Activated CD8-positive, alpha-beta memory T cell treated with anti-CD3 and anti-CD28 coated beads, Interleukin-2, amount 10 ng/mL, durations not matched to agents 7 days and 5 days (primary cell): ENCODE measurements at places on chromosomes 7 and 10. TPM values are rescaled to one million over a fixed set of nuclear protein-coding genes. Genes with fewer than 3 reads are reported as not detected.
A peak's percentile ranks its signal among the peaks of the same experiment; 100 is the strongest.

Gene KCND2
- total RNA-seq, result not detected

Gene SYCE1
- total RNA-seq, result 2.1 TPM

DNA sequence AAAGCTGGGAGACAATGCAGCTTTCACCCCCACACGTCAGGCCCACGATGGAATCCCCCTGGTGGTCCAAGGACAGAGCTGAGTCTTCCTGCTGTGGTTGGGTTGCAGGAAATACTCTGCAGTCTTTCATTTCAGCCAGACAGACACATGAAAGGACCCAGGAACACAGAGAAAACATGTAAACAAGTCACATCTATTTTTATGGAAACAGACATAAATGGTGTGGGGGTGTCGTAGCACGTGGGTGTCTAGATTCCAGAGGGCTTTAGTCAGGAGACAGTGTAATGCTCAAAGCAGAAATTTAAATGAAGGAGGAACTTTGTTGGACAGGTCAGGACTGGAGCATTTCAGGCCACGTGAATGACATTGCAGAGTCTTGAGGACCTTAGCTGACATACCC is 444.6 kb downstream of the SUGCT start:
- DNase-seq, result no peak
- no peak overlapping the region for H3K27ac ChIP-seq
- no peaks in the 10 kb centered on the region for H3K36me3 ChIP-seq
- H3K4me3 ChIP-seq, result no peak overlapping the region
- H3K27me3 ChIP-seq, result no peaks in the 10 kb centered on the region

- H3K4me3 ChIP-seq, result no peak overlapping the region
- no peaks in the 10 kb centered on the region for H3K36me3 ChIP-seq
- no peak for DNase-seq
- H3K27me3 ChIP-seq, result peaks cover 46% of the 10 kb centered on the region
- H3K27ac ChIP-seq, result no peak overlapping the region
These were observed 17.7 kb upstream of the OPALIN start for GRCh38 chr10:96376483-96376882.

- H3K27me3 ChIP-seq, result peaks cover 2% of the 10 kb centered on the region
- DNase-seq, result no peak
- peaks cover 25% of the 10 kb centered on the region for H3K4me1 ChIP-seq
- H3K36me3 ChIP-seq, result no peaks in the 10 kb centered on the region
These were observed 20.0 kb downstream of the GNA12 start for GRCh38 chr7:2824026-2824677.

DNA sequence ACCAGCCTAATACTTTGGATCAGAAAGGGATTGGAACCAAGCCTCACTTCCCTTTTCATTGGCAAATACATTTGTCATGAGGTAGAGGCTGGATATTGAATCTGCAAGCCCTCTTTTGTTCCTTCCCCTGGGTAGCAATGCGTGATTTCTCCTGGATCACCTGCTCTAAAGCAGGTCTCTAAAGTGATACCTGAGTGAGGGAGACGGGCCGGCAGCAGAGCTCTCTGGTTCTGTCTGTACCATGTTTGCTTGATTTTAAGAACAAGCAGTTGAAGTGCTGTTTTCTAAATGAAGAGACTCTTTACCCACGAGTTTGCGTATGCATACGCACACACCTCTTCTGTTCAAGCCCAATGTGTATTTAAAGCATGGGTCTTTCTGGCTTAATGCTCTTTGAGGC is 41.1 kb downstream of the GARS1 start:
- no peaks in the 10 kb centered on the region for H3K4me1 ChIP-seq
- peaks cover 54% of the 10 kb centered on the region for H3K36me3 ChIP-seq
- no peaks in the 10 kb centered on the region for H3K27me3 ChIP-seq

Gene LRIT1
- not detected for total RNA-seq

GRCh38 chr10:120970595-120971529 is 119.7 kb downstream of the WDR11 start:
- peaks cover 2% of the 10 kb centered on the region for H3K4me1 ChIP-seq
- H3K27ac ChIP-seq, result no peak overlapping the region
- DNase-seq, result no peak
- H3K4me3 ChIP-seq, result no peak overlapping the region
- peaks cover 14% of the 10 kb centered on the region for H3K27me3 ChIP-seq

GRCh38 chr10:106957823-106958588 is 206.5 kb downstream of the SORCS1 start:
- no peak for DNase-seq
- no peaks in the 10 kb centered on the region for H3K36me3 ChIP-seq
- H3K27ac ChIP-seq, result no peak overlapping the region
- H3K4me3 ChIP-seq, result no peak overlapping the region

GRCh38 chr7:5283421-5284303 is 919 bp downstream of the SLC29A4 start:
- H3K27me3 ChIP-seq, result peaks cover 15% of the 10 kb centered on the region
- no peak overlapping the region for H3K4me3 ChIP-seq
- H3K27ac ChIP-seq, result no peak overlapping the region
- H3K36me3 ChIP-seq, result no peaks in the 10 kb centered on the region

- peaks cover 31% of the 10 kb centered on the region for H3K27me3 ChIP-seq
- DNase-seq, result no peak
- no peak overlapping the region for H3K27ac ChIP-seq
- no peaks in the 10 kb centered on the region for H3K36me3 ChIP-seq
These were observed 125.2 kb downstream of the DOCK4 start for GRCh38 chr7:112080978-112081377.

DNA sequence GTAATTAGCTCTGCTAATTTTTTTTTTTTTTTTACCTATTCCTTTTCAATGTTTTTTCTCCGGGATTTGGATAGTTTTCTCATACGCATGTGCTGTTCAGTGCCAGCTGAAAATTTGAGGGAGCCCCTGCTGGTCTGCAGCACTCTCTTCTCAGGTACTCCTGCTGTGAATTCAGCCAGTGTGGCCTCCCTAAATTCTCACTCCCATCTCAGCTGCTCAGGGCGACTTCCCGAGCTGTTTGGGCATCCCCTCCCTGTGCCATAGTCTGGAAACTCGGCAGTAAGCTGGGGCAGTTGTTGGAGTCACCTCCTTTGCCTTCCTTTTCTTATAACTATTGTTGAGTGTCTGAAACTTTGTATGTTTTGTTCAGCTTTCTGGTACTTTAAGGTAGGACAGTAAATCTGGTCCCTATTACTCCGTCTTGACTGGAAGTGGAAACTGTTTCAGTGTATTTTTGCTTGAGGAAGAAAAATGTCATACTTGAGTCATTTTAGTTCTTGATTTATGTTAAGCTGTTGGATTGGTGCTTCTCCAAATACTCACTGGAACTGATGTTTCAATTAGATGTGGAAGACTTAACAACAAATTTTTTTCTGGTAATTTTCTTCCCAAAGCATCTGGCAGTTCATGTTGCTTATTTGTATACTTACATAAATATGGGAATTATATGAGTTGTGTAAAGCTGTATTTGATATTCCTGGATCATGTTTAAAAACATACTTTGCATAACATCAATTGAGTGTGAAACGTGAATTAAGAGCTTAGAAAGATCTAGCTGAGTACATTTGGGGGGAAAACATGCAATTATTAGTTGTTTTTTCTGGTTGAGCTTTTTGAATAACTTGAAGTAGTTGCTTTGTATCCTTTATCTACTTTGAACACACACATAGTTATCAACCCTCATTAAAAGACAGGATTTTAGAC is 33.7 kb downstream of the MINPP1 start:
- peaks cover 14% of the 10 kb centered on the region for H3K4me1 ChIP-seq
- no peak for DNase-seq
- no peak overlapping the region for H3K27ac ChIP-seq

DNA sequence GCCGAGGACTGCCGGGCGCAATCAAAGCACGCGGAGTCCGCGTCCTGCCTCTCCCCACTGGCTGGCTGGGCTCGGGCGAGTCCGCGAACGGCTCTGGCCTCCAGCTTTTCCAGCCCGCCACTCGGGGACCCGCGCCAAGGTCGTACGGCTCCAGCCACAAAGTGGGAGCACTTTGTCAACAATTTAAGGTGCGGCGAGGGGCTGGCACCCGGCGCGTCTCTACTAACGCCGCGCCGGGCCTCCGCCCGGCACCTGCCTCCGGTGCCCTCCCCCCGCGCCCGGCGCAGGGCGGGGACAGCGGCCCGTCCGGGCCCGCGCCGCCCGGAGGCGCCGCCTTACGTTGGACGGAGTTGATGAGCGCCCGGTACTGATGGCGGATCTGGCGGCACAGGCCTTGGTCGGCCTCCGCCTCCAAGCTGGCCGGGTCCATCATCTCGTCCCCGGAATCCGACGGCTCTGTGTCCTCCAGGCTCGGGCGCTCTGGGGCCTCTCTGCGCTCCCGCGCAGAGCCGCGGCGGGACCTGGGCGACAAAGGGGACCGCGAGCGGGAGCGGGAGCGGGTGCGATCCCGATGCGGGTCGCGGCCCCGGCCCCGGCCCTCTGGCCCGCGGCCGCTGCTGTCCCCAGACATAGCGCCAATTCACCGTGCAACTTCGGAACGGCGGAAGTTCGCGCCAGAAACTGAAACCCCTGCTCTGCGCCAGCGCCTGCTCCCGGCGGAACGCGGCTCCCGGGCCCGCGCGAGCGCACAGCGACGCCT is at the start of gene NSMCE4A:
Gene NSMCE4A, minus strand, starts transcription at position 683 of the 760 bp plus-strand sequence. Its CDS starts 52 bp downstream, at position 631.
- H3K36me3 ChIP-seq, result peaks cover 24% of the 10 kb centered on the region
- H3K27ac ChIP-seq, result peak within 1 kb of the TSS; percentile 64
- peak; percentile 80 for DNase-seq
- no peaks in the 10 kb centered on the region for H3K27me3 ChIP-seq

DNA sequence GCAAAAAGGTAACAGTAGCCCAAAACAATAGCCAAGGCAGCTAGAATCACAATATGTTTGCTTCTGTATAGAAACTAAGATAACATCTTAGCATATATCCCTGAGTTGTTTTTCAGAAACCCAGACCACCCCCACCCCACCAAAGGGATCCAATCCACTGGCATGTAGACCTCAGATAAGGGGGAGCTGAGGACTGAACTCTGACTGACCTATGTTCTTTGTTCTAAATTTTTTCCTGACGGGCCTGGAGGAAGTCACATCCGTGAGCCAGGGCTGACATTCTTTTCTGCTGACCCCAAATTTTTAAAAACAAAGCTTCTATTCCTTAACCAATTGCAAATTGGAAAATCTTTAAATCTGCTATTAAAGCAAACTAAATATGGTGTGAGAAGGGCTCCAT is 493.9 kb upstream of the IGFBP3 start:
- H3K27ac ChIP-seq, result no peak overlapping the region
- H3K27me3 ChIP-seq, result no peaks in the 10 kb centered on the region

- no peak overlapping the region for H3K4me3 ChIP-seq
- H3K4me1 ChIP-seq, result no peaks in the 10 kb centered on the region
- H3K36me3 ChIP-seq, result no peaks in the 10 kb centered on the region
- H3K27ac ChIP-seq, result no peak overlapping the region
These were observed 466.5 kb downstream of the PLXNA4 start for GRCh38 chr7:132109769-132110168.

Gene CDC14C
- total RNA-seq, result not detected

Gene DENND2A
- total RNA-seq, result 0.32 TPM

DNA sequence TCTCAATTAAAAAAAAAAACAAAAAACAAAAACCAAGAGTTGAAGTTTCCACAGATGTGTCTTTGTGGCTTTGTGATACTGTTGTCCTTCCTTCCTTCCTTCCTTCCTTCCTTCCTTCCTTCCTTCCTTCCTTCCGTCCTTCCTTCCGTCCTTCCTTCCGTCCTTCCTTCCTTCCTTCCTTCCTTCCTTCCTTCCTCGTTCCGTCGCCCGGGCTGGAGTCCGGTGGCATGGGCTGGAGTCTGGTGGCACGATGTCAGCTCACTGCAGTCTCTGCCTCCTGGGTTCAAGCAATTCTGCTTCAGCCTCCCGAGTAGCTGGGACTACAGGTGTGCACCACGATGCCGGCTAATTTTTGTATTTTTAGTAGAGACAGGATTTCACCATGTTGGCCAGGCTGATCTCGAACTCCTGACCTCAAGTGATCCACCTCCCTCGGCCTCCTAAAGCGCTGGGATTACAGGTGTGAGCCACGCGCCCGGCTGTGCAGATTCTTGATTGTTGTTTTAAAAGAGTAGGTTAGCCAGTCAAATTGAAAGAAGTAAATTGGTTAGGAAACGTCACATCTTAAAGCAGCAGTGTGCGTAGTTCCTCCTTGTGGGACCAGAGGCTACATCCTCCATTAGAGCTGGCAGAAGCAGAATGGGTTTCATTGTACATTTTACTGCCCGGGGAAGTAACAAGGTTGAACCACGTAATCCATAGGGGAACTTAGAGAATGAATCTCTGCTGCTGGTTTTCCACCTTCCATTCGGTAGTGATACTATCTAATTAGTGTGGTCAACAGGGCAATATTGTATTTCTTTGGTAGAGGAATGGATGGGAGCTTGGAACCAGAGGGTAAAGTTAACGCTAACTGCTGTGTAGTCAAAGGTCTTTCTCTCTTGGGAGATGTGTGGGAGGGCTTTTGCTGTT is 20.6 kb downstream of the DNAJB6 start:
- peak overlapping the region; percentile 83 for H3K27ac ChIP-seq
- H3K4me3 ChIP-seq, result peak overlapping the region; percentile 53
- DNase-seq, result peak; percentile 51

- no peak for DNase-seq
- H3K36me3 ChIP-seq, result no peaks in the 10 kb centered on the region
- no peaks in the 10 kb centered on the region for H3K27me3 ChIP-seq
- no peak overlapping the region for H3K27ac ChIP-seq
These were observed 82.0 kb downstream of the LRMDA start for GRCh38 chr10:75513292-75513885.

DNA sequence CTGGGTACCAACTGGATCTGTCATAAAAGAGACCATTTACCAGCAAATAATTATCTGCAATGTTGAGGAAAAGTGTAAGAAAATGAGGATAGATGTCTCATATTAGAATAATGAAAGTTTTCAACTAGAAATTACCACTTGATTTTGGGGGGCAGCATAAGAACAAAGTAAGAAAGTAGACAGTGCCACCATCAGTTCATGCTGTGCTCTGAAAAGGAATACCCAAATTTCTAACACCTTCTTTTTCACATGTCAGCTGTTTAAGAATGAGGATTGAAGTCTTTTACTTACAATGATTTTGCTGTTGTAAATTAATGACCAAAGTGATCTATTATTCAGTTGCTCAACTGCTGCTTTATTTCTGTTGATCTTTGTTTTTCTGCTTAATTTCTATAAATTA is 578.3 kb downstream of the ETV1 start:
- H3K36me3 ChIP-seq, result no peaks in the 10 kb centered on the region
- H3K27me3 ChIP-seq, result no peaks in the 10 kb centered on the region
- H3K27ac ChIP-seq, result no peak overlapping the region
- no peak overlapping the region for H3K4me3 ChIP-seq

DNA sequence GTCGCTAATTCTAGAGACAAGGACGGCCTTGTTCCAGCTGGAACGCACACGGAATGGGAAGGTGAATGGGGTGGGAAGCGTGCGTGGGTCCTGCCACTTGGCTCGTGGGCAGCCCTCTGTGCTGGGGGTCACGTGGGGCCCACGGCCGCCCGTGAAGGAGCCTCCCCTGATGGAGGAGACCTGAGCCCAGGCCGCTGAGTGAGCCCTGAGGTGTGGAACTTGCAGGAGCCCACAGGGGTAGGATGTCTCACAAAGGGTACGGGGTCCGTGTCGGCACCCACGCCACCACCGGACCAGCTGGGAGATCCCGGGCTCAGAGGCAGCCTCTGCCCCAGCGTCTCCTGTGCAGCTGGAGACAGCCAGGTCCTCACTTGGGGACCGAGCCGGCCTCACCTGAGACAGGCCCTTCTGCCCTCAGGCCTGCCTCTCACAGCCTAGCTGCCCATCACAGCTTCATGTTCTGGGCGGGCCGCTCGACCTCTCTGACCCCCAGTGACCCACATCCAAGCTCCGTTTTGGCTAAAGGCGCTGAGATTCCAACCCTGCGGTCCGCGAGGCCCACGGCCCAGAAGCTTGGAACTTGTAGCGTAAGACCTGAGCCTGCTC is 84.8 kb downstream of the FOXL3 start:
- H3K27ac ChIP-seq, result no peak overlapping the region
- no peaks in the 10 kb centered on the region for H3K4me1 ChIP-seq
- H3K4me3 ChIP-seq, result no peak overlapping the region
- no peaks in the 10 kb centered on the region for H3K27me3 ChIP-seq

GRCh38 chr7:150727381-150727780 is 9.8 kb upstream of the GIMAP5 start:
- no peak overlapping the region for H3K4me3 ChIP-seq
- no peak overlapping the region for H3K27ac ChIP-seq
- H3K27me3 ChIP-seq, result no peaks in the 10 kb centered on the region
- DNase-seq, result no peak
- H3K4me1 ChIP-seq, result peaks cover 57% of the 10 kb centered on the region

Gene ZNRF2
- total RNA-seq, result 21.3 TPM
